ENCODE measurements at places on chromosomes 3 and 15.
A peak's percentile ranks its signal among the peaks of the same experiment; 100 is the strongest.

DNA sequence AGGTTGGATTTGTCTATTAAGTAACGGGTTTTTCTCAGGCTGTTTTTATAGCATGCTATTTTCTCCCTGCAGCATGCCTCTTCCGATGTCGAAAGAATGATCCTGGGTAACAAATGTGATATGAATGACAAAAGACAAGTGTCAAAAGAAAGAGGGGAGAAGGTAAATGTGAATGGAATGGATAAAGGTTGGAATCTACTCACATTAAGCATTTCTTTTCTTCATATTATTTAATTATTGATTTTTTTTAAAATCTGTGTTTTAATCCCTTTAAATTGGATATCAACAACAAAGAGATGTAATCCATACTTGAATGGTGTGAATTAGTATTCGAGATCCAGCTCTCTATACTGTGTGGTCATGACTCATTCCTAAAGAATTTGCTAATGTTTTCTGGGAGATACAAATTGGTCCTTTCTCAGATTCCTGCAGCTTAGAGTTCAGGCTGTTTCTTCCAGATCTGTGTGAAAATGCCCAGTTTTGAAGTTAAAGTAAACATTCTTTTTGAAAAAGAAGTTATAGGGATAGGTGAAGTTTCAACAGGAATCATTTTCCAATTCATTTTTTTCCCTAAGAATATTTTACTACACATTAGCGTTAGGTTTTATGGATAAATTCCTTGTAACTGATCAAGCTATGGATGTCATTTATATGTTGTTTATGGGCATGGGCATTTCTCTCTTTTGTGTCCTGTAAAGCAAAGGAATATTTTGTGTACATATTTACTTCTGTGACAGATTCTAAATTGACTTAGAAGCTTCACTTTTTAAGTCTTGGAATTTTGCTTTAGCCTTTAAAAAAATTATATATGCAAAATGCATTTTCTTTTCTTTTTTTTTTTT, 20.8 kb upstream of the APH1B start:
- DNase-seq, result no peak

- DNase-seq, result peak; percentile 96
These were observed at the start of gene TM2D3 for GRCh38 chr15:101652098-101652785. TM2D3 (minus strand) TSS chr15:101652381; CDS start chr15:101652361, 20 bp downstream.

DNA sequence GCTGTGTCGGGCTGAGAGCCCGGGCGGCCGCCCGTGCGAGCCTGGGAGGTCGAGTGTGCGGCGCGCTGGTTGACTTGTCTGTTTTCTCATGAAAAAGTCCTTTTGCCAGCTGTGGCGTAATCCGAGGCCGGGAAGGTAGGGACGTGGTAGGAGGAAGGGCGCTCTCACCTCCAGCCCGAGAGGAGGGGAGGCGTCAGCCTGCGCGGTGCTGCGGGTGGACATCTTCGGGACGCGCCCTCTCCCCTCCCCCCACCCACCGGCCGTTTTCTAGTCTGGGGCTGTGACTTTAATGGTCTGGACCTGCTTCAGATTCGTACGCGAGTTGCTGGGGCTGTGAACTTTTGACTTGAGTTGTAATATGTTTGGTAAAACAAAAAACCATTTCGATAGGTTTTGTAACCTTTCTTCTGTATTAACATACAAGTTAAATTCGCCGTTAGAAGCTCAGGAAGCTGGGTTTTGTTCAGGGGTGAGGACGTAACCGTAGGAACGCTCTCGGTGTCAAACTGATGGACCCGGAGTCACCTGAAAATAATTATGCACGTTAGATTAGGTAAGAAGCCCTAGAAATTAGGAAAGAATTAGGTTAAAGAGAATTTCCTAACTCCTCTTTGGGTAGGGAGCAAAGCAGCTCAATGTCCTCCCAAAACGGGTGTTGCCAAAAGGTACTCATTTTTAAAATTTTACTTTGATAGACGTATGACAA, 762 bp downstream of the NCK1 start:
- DNase-seq, result no peak

GRCh38 chr15:81160312-81161159, 26.5 kb downstream of the CFAP161 start:
- DNase-seq, result no peak

DNA sequence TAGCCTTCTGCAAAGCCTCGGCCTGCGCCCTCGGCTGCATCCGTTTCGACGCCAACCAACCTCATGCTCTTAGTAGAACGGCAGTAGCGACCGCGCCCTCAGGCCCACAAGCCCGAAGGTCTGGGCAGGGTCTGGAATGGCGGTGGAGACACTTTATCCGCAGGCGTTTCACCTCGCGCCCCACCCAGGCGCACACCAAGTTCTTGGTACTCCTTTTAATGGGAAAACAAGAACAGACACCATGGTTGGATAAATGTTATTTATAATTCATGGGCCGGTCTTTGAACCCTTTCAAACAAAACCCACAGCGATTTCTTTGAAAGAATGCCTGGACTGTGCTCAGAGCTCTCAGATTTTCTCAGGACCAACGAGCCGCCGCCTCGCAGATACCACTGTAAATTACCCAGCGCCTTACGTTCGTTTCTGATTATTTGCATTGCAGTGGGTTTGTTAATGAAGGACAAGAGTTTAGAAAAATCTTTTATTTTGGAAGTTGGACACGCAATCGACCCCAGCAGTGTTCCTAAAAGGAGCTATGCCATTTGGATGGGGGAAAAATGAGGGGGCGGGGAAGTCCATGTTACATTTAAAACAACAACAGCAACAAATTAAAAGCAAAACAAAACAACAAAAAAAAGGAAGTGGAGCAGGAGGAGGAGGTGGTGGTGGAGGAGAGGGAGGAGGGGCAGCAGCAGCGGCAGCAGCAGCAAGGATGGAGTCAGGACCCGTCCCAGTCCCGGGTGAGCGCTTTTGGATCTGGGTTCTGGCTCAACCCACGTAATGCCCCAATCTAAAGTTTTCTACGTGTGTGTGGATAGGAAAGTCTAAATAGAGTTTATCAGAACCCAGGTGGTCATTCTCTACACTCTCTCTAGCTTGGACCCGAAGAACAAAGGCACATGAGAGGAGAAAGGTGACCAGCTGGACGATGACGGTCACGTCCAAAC, 993 bp upstream of the ISL2 start:
- DNase-seq, result no peak

DNA sequence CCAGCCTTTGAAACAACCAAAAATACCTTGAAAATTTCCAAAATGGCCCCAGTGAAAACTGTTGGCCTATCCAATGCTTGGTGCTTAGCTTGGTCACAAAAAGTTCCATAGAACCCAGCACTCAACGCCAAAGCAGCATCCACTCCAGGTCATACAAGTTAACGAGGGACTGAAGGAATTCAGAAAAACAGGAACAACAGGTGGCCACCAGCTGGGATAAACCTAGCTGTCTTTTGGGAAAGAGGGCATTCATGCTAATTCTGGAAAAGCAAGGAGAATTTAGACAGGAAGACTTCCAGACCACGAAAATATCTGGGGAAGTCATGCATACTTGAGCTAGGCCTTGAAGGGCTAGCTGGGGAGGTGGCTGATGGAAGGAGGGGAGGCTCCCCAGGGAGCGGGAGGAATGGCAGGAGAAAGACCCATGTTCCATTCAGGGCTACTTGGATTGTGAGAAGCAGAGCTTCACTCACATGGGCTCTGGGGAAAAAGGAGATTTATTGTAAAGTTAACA, 28.6 kb downstream of the COLQ start:
- no peak for DNase-seq

DNA sequence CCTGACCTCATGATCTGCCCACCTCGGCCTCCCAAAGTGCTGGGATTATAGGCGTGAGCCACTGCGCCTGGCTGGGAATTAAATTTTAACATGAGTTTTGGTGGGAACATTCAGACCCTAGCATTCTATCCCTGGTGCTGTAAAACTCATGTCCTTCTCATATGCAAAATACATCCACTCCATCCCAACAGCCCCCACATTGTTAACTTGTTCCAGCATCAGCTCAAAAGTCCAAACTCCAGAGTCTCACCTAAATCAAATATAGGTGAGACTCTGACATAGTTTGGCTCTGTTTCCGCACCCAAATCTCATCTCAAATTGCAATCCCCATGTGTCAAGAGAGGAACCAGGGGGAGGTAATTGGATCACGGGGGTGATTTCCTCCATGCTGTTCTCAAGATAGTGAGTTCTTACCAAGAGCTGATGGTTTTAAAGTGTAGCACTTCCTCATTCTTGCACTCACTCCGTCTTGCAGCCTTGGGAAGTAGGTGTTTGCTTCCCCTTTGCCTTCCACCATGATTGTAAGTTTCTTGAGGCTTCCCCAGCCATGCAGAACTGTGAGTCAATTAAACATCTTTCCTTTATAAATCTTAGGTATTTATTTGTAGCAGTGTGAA, 96.2 kb upstream of the PLCL2 start:
- no peak for DNase-seq

- no peak for DNase-seq
These were observed 975.3 kb upstream of the GBE1 start for GRCh38 chr3:82736696-82737277.

GRCh38 chr3:65158023-65158422, 470.2 kb upstream of the ADAMTS9 start:
- DNase-seq, result no peak

DNA sequence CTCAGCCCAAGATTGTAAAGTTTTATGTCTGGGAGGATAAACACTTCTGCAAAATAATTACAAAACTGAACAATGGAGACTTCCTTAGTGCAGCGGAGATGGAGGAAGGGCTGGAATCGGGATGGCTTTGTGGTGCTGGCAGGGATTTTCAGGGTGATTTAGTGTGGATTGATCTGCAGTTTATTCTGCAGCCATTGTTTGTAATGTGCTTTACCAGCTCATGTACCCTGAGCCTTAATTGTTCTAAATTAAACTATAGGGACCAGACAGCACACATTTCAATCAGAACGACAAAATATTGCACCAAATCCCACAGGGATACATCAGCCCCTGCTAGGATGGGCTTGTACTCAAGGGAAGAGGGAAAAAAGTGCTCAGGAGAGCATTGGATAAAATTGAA, 103.2 kb upstream of the ONECUT1 start:
- no peak for DNase-seq

All from activated naive CD4-positive, alpha-beta T cell treated with anti-CD3 and anti-CD28 coated beads, Interleukin-2, amount 50 U/mL, for 16 hours (primary cell).